ENCODE measurements at places on chromosomes 4 and X. TPM values are rescaled to one million over a fixed set of nuclear protein-coding genes. Genes with fewer than 3 reads are reported as not detected.

GRCh38 chr4:25654031-25654970 is 1.4 kb upstream of the SLC34A2 start:
- H3K27ac ChIP-seq, result no peak overlapping the region
- no peak for DNase-seq
- H3K4me1 ChIP-seq, result no peaks in the 10 kb centered on the region
- no peaks in the 10 kb centered on the region for H3K27me3 ChIP-seq
- no peaks in the 10 kb centered on the region for H3K36me3 ChIP-seq

SPARCL1 gene
- not detected for total RNA-seq

- no peaks in the 10 kb centered on the region for H3K4me1 ChIP-seq
- no peaks in the 10 kb centered on the region for H3K27me3 ChIP-seq
- H3K4me3 ChIP-seq, result no peak overlapping the region
- no peak for DNase-seq
- no peaks in the 10 kb centered on the region for H3K36me3 ChIP-seq
Measured at GRCh38 chrX:138858438-138858837, 146.9 kb upstream of the FGF13 start.

DNA sequence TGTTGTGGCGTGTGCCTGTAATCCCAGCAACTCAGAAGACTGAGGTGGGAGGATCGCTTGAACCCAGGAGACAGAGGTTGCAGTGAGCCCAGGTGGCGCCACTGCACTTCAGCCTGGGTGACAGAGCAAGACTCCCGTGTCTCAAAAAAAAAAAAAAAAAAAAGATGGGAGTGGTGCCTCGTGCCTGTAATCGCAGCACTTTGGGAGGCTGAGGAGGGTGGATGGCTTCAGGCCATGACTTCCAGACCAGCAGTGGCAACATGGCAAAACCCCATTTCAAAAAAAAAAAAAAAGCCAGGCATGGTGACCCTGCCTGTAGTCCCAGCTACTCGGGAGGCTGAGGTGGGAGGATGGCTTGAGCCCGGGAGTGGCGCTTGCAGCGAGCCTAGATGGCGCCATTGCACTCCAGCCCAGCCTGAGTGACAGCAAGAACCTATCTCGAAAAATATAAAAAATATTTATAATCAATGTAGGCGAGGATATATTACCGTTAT is 27.0 kb downstream of the EIF2S3 start:
- H3K27me3 ChIP-seq, result no peaks in the 10 kb centered on the region
- no peak overlapping the region for H3K27ac ChIP-seq
- DNase-seq, result peak; percentile 57
- no peaks in the 10 kb centered on the region for H3K4me1 ChIP-seq
- H3K36me3 ChIP-seq, result no peaks in the 10 kb centered on the region

P2RY10 gene
- 169 TPM for total RNA-seq

- DNase-seq, result no peak
- no peaks in the 10 kb centered on the region for H3K36me3 ChIP-seq
- H3K4me3 ChIP-seq, result no peak overlapping the region
- H3K27ac ChIP-seq, result no peak overlapping the region
- H3K27me3 ChIP-seq, result no peaks in the 10 kb centered on the region
- peaks cover 6% of the 10 kb centered on the region for H3K4me1 ChIP-seq
Measured at GRCh38 chr4:77581724-77582123, 23.9 kb upstream of the CXCL13 start.

DNA sequence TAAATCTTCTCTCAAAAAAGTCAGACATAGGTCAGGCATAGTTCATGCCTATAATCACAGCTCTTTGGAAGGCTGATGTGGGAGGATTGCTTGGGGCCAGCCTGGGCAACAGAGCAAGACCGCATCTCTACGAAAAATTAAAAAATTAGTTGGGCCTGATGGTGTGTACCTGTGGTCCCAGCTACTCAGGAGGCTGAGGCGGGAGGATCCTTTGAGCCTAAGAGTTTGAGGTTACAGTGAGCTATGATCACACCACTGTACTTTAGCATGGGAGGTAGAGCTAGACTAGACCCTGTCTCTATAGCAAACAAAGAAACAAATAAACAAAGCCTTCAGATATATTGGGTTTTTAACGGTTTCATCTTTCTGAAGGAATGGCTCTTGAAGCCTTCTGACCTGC is 62.2 kb downstream of the DIPK2B start:
- no peak overlapping the region for H3K4me3 ChIP-seq
- H3K36me3 ChIP-seq, result no peaks in the 10 kb centered on the region
- no peak overlapping the region for H3K27ac ChIP-seq
- no peaks in the 10 kb centered on the region for H3K4me1 ChIP-seq
- no peak for DNase-seq

RNF150 gene
- not detected for total RNA-seq

DNA sequence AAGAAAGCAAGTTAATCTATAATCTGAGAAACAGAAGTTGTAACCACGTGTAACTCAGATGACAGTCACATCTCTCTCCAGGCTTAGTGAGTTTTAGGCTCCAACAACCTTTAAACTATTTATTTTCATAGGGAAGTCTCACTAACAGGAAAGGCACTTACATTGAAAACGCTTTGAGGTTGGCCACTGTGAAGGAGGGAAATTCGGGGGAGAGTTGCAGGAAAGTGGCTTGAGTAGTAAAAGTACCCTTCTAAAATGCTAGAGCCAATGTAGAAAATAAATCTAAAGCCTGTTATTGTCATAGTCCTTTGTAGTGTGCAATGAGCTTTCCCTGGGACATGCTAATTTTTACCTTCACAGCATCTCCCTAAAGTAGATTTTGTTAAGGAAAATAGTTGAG is 995 bp upstream of the NFXL1 start:
- no peak overlapping the region for H3K4me3 ChIP-seq
- H3K36me3 ChIP-seq, result no peaks in the 10 kb centered on the region
- no peaks in the 10 kb centered on the region for H3K27me3 ChIP-seq
- peaks cover 17% of the 10 kb centered on the region for H3K4me1 ChIP-seq
- H3K27ac ChIP-seq, result no peak overlapping the region

IL3RA gene
- total RNA-seq, result 1.6 TPM

DNA sequence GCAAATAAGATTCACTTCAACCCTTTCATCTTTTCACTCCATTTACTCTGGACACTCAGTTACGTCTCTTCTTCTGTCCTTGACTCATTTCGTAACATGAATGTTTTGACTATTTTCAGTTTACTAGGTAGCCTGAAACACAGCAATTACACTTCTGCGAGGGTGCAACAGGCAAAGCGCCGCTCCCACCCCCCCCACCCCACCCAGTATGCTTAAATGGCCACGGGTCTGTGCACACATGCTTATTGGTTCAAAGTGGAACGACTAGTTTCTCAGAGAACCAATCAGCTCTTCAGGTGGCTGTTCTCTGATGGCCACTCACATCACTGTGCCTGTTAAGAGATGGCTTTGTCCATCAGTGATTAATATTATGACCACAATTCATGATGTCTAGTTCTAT is 3.5 kb downstream of the BEND4 start:
- H3K27ac ChIP-seq, result no peak overlapping the region
- H3K4me1 ChIP-seq, result peaks cover 22% of the 10 kb centered on the region
- H3K4me3 ChIP-seq, result no peak overlapping the region
- peaks cover 3% of the 10 kb centered on the region for H3K36me3 ChIP-seq
- DNase-seq, result no peak

- no peaks in the 10 kb centered on the region for H3K27me3 ChIP-seq
- DNase-seq, result no peak
- H3K4me1 ChIP-seq, result no peaks in the 10 kb centered on the region
- H3K4me3 ChIP-seq, result no peak overlapping the region
- H3K36me3 ChIP-seq, result peaks cover 36% of the 10 kb centered on the region
Measured at GRCh38 chr4:108636246-108636645, 14.2 kb upstream of the OSTC start.

DNA sequence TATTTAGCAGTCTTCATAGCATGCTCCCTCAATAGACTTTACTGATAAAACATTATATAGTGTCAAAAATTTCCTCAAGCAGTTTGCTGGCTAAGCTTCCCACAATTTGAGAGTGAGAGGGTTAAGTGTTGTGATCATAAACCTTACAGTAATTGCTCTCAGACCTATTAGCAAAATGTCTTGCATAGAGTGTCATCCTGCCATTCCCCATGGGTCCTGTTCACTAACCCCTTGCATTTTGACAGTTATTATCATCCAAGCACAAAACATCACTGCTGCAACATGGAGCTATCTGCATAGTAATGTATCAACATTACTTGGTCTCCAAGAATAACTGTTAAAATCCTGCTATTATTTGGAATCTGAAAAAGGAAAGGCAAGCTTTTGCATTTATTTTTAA is 196.1 kb upstream of the GK2 start:
- DNase-seq, result no peak
- H3K27me3 ChIP-seq, result no peaks in the 10 kb centered on the region
- H3K4me3 ChIP-seq, result no peak overlapping the region

- no peak overlapping the region for H3K27ac ChIP-seq
- no peaks in the 10 kb centered on the region for H3K4me1 ChIP-seq
- DNase-seq, result no peak
Measured at GRCh38 chr4:151420250-151420807, 11.4 kb downstream of the FHIP1A start.

DNA sequence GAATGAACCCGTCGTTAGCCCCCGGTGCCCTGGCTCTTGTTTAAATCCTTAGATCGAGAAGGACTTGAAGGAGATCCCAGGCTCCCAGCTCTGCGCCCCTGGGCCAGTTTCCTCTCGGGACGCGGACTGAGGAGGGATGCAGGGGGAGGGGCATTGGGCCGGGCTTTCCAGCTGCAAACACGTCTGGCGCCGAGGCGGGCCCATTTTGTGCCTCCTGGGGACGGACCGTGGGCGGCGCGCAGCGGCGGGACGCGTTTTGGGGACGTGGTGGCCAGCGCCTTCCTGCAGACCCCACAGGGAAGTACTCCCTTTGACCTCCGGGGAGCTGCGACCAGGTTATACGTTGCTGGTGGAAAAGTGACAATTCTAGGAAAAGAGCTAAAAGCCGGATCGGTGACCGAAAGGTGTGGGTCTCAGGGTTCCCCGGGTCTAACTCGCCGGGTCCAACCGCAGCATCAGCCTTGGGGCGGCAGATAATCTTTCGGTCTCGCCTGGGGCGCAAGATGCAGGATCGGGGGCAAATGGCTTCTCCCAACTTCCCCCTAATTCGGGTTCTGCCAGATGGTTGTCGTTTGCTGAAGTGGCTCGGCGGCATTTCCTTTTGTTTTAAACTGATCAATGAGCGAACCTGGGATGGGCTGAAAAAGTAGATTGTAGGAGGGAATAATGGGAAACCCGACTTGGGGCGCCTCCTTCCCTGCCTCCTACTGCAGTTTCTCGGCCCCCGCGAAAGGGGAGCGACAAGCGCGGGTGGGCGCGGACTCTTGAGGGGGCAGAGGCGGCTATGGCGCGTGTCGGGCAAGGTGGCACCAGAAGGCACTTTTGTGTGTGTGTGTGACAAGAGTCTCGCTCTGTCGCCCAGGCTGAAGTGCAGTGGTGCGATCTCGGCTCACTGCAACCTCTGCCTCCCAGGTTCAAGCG is 2.9 kb downstream of the PDGFRA start:
- peak overlapping the region; percentile 4 for H3K4me3 ChIP-seq
- no peaks in the 10 kb centered on the region for H3K36me3 ChIP-seq
- peak; percentile 39 for DNase-seq
- H3K4me1 ChIP-seq, result peaks cover 59% of the 10 kb centered on the region
- H3K27me3 ChIP-seq, result no peaks in the 10 kb centered on the region

PCDH7 gene
- not detected for total RNA-seq

MAGEA8 gene
- total RNA-seq, result not detected

ZIC3 gene
- not detected for total RNA-seq
